ENCODE measurements at places on chromosomes 6 and 20. TPM values are rescaled to one million over a fixed set of nuclear protein-coding genes. Genes with fewer than 3 reads are reported as not detected.

The ZNF451 gene
- 52.5 TPM for total RNA-seq

The C20orf202 gene
- not detected for total RNA-seq

The HEY2 gene
- total RNA-seq: 2.8 TPM

The HLA-DQB1 gene
- total RNA-seq: 2.6 TPM

The BCAS1 gene
- 5.8 TPM for total RNA-seq

The FAM209B gene
- not detected for total RNA-seq

The ELMO2 gene
- total RNA-seq: 38.0 TPM
